ENCODE measurements at places on chromosomes 6 and 20.

DNA sequence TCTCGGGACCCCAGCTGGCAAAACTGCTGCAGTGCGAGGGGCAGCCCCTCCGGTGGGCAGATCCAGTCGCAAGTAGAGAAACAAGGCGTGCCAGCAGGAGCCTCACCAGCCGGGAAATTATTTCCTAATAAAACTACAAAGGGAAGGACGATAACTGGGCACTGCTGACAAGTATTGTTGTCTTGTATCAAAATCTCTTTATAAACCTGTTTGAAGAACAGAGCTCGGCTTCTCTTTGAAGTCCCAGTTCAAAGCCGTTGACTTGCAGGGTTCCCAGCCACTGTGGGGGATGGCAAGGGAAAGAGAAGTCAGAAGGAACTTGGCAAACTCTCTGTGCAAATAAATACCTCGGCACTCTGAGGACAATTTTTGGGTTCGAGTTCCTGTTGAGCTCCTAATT, 504.5 kb downstream of the CD83 start:
- no peak for DNase-seq

GRCh38 chr20:1818895-1819294, 76.3 kb upstream of the SIRPA start:
- no peak for DNase-seq

- no peak for DNase-seq
Observed at GRCh38 chr6:31171931-31172905, 1.7 kb upstream of the POU5F1 start.

DNA sequence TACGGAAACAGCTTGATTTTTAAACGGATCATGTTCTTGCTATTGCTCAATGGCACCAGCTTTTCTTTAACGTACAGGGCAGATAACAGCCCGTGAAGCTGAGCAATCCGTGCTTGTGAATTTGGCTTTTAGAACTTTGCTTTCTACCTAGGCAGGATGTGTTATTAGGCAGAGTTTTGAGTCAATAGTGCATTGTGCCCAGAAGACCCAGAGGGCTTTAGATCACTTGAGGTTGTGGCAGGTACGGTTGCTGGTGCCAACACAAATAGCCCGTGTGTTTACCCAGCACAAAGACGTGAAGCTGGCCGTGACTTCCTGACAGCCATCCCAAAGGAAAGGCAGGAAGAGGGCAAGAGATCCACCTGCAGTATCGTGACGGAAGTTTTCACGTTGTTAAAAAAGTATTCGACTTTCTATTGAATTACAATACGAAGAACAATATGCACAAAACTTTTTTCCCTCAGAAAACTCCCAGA, 117.4 kb upstream of the FRMD1 start:
- DNase-seq = no peak

- DNase-seq = no peak
Observed at GRCh38 chr6:93398723-93399122, 20.6 kb downstream of the EPHA7 start.

DNA sequence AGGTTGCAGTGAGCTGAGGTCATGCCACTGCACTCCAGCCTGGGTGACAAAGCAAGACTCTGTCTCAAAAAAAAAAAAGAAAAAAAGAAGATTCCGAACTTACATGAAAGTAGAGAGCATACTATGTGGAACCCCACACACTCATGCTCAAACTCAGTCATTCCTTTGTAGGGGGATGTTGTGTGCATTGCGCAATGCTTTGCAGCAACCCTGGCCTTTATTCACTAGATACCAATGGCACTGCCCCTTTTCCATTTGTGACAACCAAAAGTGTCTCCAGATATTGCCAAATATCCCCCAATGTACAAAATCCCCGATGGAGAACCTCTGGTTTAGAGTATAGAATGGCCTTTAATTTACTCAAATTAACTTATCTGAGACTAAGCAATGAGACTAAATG, 158.6 kb downstream of the GJA1 start:
- DNase-seq = no peak

DNA sequence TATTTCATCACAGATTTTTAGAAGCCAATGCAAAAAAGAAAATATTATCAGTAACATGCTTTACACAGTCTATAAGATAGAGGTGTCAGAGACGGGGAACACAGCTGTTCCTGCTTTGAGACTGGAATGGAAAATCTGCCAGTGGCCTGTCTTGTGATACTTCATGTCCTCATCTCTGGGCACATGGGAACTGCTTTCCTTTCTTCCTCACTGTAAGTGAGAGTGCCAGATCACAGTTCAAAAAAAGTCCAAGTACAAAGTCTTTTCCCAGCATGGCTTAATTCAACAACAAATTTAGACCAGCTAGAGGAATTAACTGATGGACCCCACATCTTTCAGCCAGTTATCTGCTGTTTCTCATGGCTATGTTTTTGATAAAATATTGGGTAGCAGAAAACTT, 490.4 kb downstream of the CDKAL1 start:
- no peak for DNase-seq

GRCh38 chr6:139738801-139739455, 364.5 kb upstream of the CITED2 start:
- DNase-seq = no peak

DNA sequence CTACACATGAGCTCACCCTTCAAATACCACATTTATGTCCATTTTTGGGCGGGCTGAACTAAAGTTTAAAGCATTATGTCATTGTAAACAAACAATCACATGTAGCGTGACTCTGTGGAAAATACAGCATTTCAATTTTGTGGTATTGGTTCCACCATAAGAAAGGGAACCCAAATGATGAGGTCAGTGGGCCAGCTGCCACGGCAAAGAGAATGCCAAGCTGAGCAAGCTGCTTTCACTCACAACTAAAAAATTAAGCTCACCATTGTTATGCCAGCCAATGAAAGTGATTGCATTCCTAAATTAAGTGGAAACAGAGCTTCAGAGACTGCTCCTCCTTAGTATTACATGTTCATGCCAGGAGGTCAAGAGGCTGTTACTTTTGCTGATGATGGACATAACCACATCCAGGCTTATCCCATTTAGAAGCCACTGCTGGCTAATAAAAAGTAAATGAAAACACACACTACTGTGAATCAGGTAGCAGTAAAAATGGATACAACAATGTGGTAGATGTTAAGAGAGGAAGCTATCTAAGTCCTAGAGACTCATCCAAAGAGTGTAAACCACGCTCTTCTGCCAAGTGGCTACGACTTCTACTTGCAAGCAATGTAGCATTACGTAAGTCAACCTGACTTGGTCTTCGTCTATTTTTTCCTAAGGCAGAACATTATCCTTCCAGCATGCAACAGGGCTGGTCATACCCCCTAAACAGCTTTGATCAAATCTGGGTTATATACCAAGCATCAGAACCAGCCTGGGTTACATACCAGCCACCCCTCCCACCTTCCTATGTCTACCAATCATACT, 164.8 kb downstream of the BACH2 start:
- no peak for DNase-seq
